ENCODE measurements at places on chromosomes 2 and 18.

DNA sequence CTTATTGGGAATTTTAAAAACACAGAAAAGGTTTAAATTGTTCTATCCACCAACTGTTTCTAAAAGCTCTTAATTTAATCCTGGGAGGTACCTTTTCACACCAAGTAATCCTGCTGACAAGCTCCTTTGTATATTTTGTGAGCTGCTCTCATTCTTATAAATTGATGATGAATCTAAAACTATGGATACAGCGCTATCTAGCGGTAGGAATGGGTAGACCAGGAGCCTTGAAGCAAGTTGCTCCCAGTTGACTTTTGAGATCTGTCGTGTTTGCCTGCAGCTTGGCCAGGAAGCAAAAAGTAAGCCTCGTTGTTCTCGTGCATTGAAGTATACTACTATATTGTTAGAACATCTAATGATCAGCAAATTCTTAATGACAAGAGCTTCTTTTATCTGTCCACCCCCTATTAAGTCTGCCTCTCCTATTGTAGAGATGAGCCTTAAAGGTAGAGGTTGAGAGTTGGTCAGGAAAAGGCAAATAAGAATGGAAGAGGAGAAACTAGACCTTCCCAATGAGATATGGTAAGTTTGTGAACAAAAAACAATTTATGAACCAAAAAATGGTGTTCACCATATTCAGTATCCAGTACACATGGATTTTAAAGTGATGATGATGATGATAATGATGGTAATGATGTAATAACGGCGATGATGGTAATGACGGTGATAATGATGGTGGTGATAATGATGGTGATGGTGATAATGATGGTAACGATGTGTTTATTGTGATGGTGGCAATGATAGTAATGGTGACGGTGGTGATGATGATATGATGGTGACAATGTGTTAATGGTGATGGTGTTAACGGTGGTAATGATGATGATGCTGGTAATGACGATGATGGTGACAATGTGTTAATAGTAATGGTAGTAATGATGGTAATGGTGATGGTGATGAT lies 212.1 kb upstream of the NCKAP5 start:
- peak; percentile 0 for DNase-seq

- DNase-seq: no peak
Observed at GRCh38 chr2:113823716-113824595, 65.9 kb upstream of the ACTR3 start.

GRCh38 chr2:5690718-5691220 lies 1.4 kb upstream of the SOX11 start:
- DNase-seq: no peak

GRCh38 chr2:120941571-120942120 lies 206.0 kb downstream of the GLI2 start:
- DNase-seq: no peak

GRCh38 chr2:202079310-202079709 lies 6.3 kb downstream of the KIAA2012 start:
- DNase-seq: no peak

- DNase-seq: no peak
Observed at GRCh38 chr2:174773215-174773614, 8.9 kb upstream of the CHRNA1 start.

GRCh38 chr2:203751685-203752271 lies 45.3 kb downstream of the CD28 start:
- no peak for DNase-seq

DNA sequence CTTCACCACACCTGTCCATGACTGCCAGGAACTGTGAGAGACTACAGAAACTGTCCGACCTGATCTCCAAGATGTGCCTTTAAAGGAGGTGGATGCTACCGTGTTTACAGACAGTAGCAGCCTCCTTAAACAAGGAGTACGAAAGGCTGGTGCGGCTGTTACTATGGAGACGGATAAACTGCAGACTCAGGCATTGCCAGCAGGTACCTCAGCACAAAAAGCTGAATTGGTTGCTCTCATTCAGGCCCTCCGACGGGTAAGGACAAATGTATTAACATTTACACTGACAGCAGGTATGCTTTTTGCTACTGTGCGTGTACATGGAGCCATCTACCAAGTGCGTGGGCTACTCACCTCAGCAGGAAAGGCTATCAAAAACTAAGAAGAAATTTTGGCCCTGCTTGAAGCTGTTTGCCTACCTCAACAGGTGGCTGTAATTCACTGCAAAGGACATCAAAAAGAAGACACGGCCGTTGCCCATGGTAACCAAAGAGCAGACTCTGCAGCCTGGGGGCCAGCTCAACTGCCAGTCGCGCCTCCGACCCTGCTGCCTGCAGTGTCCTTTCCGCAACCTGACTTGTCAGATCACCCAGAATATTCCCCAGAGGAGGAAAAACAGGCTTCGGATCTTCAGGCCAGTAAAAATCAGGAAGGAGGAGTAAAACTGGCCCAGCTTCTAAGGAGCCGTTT lies 30.9 kb downstream of the SKA1 start:
- DNase-seq: no peak

- DNase-seq: no peak
Observed at GRCh38 chr2:171579481-171579880, 57.2 kb downstream of the CYBRD1 start.

GRCh38 chr18:3748086-3748485 lies 298.1 kb downstream of the TGIF1 start:
- DNase-seq: no peak

DNA sequence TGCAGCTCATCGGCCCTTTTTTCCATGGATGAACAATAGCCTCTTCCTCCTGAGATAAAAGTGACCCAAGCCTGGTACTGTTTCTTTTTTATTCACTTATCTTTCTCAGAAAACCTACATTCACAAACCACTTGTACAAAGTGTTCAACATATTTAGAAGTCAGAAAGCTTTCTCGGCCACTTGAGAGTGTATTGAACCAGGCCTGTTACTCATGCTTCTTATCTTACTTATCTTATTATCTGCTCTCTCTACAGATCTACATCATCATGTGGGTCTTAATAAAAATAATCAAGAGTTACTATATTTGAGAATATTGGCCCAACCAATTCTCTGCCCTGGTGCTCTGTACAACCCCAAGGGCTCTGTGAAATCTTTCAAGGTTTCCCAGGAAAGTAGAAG lies 242.1 kb downstream of the MREG start:
- DNase-seq: no peak

GRCh38 chr2:175251425-175252041 lies 70.0 kb upstream of the ATP5MC3 start:
- peak; percentile 26 for DNase-seq

DNA sequence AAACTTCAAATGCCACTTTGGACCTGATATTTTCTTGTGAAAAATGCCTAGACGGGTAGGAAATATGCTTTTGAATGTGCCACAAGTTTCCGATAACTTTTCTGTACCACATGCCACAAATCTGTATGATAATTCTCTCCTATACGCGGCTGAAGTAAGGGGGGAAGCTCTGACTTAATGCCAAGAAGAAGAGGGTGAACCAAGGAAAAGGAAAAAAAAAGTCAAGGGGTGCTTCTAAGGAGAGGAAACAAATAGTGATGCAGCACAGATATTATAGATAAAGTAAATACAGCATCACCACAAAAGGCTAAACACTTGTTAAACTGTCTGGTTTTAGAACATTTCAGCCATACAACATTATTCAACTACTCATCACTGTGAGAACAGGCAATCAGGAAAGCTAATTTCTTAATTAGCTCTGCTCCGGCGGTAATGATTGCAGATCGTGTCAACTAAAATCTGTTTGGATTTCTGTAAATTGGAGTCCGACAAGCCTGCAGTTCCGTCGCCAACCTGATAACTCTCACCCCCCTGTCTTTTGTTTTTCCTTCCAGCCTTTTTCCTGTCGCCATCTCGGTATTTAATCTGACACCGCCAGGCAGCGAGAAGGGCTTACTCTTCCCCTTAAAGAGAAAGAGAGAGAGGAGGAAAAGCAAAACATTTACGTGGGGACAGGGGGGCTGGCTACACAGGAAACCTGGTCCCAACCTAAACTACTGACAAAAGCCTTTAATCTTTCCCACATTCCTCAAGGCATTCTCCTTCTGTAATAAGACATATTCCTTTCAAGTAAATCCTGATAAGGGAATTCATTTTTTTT lies 67.5 kb downstream of the ZEB2 start:
- DNase-seq: no peak

DNA sequence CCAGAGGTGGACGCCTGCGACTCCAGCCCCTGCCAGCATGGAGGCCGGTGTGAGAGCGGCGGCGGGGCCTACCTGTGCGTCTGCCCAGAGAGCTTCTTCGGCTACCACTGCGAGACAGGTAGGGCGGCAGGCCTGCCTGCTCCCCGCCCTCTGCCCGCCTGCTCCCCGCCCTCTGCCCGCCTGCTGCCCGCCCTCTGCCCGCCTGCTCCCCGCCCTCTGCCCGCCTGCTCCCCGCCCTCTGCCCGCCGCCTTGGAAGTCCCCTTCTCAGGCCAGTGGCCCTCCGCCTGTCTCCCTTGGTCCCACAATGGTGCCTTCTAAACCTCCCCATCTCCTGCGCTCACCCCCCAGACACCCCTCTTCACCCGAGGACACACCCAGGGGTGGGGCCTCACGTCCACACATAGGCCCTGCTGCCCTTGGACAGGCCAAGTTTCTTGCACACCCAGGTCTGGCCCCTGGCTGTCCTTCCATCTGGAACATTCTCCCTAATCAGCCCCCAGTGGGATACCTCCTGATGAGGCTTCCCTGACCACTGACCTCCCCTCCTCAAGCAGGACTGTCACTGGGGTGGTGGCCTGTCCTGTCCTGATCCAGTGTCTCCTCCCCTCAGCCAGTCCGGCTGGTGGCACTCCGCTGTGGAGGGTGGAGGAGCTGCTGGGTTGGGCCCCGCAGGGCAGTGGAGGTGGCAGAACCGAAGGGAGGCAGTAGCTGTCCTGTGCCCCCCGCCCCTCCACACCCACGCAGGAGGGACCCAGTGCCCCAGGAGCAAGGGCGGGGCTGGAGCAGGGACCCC lies 37.9 kb downstream of the MTERF4 start:
- DNase-seq: no peak

DNA sequence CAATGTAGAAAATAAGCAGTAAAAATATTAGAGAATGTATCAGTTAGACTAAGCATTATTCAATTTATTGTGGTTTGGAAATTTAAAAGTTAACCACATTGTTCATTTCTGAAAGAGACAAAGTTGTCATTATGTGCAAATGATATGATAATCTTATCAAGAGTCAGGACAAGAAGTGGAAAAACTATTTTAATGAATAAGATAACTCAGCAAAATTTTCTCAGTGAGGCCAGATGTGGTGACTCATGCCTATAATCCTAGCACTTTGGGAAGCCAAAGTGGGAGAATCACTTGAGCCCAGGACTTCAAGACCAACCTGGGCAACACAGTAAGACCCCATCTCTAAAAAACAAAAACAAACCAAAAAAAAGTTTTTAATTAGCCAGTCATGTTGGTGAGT lies 39.5 kb upstream of the CERS6 start:
- DNase-seq: no peak

GRCh38 chr2:8575038-8575833 lies 106.6 kb upstream of the ID2 start:
- no peak for DNase-seq

GRCh38 chr2:130768191-130768855 lies 13.0 kb downstream of the AMER3 start:
- DNase-seq: no peak

GRCh38 chr2:23419171-23420090 lies 34.5 kb downstream of the KLHL29 start:
- DNase-seq: no peak

- no peak for DNase-seq
Observed at GRCh38 chr2:44087714-44088092, 81.0 kb upstream of the PPM1B start.

GRCh38 chr2:160516547-160517365 lies 23.1 kb upstream of the RBMS1 start:
- DNase-seq: no peak

DNA sequence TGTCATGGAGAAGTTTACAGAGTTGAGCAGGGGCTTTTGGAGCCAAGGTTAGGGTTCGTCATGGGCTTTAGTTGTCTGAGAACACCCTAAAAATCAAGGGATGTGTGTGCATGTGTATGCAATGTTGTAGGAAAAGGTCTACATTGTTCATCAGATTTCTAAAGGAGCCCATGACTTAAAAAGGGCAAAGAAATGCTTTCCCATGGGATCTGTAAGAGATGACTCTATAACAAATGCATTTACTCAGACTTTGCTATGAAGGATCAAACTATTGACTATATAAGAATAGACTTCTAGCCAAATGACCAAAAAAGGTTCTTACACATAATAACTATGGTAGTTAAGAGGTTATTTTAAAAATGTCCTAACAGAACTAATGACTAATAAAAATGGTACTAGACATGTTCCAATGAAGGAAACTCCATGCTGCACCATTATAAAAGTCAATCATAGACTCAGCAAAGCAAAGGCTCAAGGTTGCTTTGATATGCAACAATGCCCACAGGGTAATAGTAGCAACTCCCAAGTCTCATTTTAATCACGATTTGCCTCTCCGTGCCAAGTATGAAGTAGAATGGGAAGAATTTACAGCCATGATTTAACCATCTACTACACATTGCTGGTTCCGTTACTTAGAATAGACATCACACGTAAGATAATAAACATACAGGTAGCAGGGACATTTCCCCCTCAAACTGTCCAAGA lies 158.5 kb downstream of the NCKAP5 start:
- no peak for DNase-seq

DNA sequence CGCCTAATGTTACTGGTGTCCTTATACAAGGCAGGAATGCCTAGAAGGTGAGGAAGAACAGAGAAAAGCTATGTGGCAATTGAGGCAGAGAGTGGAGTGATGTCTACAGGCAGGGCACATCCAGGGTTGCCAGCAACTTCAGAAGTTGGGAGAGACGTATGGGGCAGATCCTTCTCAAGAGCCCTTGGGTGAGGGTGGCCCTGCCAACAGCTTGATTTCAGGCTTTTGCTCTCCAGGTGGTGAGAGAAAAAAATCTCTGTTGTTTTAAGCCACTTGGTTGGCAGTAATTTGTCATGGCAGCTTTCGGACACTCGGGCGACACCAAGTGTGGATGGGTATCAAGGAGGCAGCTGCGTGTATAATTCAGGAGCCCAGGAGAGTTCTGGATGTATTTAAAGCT lies 217.4 kb upstream of the SMIM21 start:
- no peak for DNase-seq

- DNase-seq: no peak
Observed at GRCh38 chr2:232288489-232289030, 90.0 kb upstream of the ALPP start.

GRCh38 chr2:177568390-177568789 lies 175.8 kb downstream of the AGPS start:
- DNase-seq: no peak

- DNase-seq: no peak
Observed at GRCh38 chr2:196012314-196012713, 56.3 kb downstream of the DNAH7 start.

GRCh38 chr2:96145036-96145847 lies at the start of gene DUSP2:
TSS of gene DUSP2 (minus strand) at chr2:96145440. CDS start at chr2:96145354, 86 bp downstream.
- DNase-seq: no peak

DNA sequence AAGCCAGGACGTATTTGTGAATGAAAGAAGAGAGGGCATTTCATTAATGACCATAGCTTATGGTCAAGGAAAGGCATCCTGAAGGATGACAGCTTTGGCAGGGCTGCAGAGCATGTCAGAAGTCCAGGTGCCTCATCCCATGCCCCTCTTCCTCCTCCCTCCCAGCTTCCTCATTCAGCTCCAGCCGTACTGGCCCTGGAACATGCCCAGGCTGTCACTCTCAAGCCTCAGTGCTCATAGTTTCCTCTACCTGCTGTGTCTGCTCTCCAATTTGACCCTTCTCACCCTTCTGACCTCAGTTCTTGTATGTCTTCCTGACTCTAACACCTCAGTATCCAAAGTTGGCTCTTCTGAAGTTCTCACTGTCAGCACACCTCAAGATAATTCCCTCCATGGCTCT lies 695.8 kb upstream of the HS6ST1 start:
- DNase-seq: no peak

GRCh38 chr18:39494211-39494896 lies 1928.8 kb upstream of the CELF4 start:
- no peak for DNase-seq

GRCh38 chr18:72555968-72556367 lies 11.8 kb upstream of the CBLN2 start:
- DNase-seq: no peak
